Activated B cell treated with CpG ODN at 0.5 μM for 24 hours (primary cell): ENCODE measurements at places on chromosomes 12 and 14.
A peak's percentile ranks its signal among the peaks of the same experiment; 100 is the strongest.

GRCh38 chr12:115394496-115395220 lies 710.7 kb upstream of the TBX3 start:
- DNase-seq: no peak

- no peak for DNase-seq
Measured at GRCh38 chr12:104470521-104470920, 13.8 kb downstream of the CHST11 start.

DNA sequence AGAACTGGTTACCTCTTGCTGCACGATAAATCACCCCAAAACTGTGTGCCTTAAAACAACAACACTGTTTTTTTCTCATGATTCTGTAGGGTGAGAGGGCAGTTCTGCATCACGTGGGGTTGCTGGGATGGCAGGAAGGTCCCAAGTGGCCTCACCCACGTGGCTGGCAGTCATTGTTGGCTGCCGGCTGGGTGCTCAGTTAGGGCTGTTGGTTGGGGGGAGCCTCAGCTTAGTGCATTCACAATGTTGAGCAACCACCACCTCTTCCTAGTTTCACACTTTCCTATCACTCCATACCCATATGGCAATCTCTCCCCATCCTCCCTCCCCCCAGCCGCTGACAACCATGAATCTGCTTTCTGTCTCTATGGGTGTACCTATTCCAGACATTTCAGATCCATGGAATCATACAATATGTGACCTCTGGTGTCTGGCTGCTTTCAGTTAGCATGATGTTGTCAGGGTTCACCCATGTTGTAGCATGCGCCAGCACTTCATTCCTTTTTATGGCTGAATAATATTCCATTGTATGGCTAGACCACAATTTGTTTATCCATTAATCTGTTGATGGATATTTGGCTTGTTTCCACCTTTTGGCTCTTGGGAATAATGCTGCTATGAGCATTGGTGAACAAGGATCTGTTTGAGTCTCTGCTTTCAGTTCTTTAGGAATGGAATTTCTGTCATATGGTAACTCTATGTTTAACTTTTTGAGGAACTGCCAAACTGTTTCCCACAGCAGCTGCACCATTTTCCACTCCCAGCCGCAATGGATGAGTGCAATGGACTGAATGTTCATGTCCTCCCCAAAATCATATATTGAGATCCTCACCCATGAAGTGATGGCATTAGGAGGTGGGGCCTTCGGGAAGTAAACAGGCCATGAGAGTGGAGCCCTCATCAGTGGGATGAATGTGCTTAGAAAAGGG lies 11.2 kb upstream of the POP5 start:
- DNase-seq: no peak

GRCh38 chr12:109726511-109727038 lies 12.9 kb downstream of the FAM222A start:
- DNase-seq: no peak

DNA sequence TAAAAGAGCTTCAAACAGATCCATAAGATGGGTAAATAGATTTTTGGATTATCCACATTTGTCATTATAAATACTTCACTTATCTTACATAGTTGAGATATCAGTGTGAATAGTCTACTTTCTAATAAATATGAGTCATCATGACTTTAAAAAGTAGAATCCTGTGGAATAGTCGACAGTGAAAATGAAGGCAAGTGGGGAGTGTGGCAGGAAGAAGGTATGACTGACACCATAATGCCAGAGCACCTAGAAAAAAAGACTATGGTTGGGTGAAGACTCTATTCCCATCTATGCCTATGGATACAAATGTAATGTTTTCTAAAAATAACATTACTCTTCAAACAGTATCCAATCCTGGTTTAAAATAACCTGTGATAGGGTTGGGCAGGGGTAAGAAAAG lies 117.5 kb downstream of the MDGA2 start:
- no peak for DNase-seq

DNA sequence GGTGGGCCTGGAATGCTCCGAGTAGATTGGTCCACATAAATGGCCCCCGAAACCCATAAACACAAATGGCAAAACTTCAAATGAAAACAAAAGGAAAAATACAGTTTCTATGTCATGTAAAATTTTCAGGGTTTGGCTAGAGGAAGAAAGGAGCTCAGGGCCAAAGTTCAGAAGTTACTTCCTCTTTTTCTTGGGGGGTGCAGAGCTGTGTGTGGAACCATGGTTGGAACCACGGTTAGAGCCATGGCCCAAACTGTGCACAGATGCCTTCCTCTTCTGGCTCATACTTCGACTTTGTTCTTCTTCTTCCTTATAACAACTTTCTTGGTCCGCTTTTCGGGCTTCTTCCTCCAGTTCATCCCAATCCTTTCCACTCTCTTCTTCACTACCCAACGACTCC lies 51.7 kb downstream of the MGST1 start:
- DNase-seq: no peak

GRCh38 chr14:104266631-104267575 lies 128.5 kb downstream of the KIF26A start:
- DNase-seq: peak; percentile 0

GRCh38 chr14:38201137-38201828 lies 6.4 kb upstream of the SSTR1 start:
- no peak for DNase-seq

GRCh38 chr12:19771858-19772257 lies 332.6 kb downstream of the AEBP2 start:
- DNase-seq: no peak

DNA sequence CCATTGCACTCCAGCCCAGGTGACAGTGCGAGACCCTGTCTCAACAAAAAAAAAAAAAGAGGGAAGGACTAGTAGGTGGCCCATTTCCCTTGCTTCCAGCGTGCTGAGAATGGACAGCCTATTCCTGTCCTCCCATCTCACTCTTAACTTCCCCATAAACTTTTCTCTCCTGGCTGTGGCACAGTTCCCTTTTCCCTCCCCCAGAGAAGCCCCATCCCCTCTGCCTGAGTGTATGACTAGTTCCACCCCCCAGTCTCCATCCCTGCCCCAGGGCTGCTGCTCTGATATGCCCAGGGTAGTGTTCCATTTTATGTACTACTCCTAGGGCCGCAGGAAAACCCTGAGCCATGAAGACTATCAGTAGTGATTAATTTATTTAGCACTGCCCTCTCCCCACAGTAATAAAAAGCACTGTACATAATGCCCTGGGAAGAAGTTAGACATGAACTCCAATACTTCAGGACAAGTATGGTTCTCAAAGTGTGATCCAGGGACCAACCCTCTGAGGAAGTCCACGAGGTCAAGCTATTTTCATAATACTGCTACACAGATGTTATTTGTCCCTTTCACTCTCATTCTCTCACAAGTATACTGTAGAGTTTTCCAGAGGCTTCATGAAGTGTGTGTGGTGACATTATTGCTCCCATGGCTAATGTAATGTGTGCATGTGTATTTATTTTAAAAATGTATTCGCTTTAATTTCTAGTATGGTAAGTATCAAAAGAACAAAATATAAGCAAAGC lies 11.5 kb upstream of the CHD4 start:
- no peak for DNase-seq

GRCh38 chr14:55373784-55374705 lies 37.6 kb downstream of the ATG14 start:
- DNase-seq: no peak

GRCh38 chr12:131281016-131281415 lies 327.3 kb downstream of the ADGRD1 start:
- DNase-seq: no peak

- no peak for DNase-seq
Measured at GRCh38 chr12:1728824-1729223, 38.0 kb downstream of the ADIPOR2 start.

DNA sequence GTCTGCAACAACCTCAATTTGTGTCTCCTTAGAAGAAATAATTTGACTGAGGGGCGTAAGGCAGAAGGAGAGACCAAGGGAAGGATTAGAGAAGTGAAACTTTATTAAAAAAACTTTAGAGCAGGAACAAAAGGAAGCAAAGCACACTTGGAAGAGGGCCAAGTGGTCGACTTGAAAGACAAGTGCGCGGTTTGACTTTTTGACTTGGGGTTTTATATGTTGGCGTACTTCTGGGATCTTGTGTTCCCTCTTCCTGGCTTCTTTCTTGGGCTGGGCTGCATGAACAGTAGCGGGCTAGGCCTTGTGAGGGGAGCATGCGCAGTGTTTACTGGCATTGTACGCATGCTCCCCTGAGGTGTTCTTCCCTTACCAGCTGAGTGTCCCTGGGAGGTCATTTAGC lies 369.3 kb upstream of the DCN start:
- DNase-seq: no peak

- no peak for DNase-seq
Measured at GRCh38 chr12:89325495-89325894, 26.8 kb downstream of the DUSP6 start.

- DNase-seq: no peak
Measured at GRCh38 chr14:21902561-21903181, 229.1 kb upstream of the OR4E1 start.

DNA sequence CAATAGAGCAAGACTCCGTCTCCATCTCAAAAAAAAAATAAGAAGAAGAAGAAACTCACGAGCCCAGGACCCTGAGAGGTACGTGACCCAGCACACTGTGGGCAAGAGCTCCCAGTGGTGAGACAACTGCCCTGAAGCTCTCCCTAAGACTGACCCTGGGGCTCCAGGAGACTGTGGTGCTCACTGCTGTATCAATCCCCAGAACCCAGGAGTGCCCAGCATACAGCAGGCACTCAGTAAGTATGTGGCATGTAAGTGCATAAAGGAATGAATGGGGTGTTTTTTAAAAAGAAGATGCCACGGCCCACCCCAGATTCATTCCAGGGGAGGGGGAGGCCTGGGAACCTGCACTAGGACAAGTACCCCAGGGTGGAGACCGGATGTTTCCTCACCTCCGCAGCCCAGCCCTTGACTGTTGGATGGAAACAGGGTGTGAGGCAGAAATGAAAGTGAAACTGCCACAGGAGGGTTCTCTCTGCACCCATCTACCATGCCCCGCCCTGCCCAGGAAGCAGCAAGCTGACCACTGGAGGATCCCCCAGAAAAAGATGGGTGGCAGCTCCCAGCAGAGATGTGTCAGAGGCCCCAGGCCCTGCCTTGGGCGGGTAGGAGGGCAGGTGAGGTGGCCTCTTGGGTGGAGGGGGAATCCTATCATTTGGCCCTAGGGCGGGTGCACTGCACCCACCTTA lies 12.2 kb downstream of the ITPK1 start:
- peak; percentile 37 for DNase-seq

DNA sequence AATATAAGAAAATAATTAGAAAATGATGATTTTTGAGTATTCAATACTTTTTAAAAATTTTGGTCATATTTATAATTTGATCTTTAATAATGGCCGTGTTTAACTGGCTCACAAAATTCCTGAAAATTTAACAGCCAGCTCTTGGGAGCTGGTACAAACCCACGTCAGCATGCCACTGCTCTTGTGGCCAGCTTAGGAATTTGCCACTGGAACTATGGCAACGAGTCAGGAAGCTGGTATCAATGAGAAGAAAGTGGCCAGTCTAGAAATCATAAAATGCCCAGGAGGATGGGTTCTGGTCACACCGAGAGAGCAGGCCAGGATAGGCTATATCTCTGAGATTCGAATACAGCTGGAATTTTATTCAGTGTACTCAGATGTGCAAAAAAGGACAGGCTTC lies 72.2 kb upstream of the PLEKHG3 start:
- no peak for DNase-seq

GRCh38 chr12:67621112-67621511 lies 27.4 kb upstream of the DYRK2 start:
- no peak for DNase-seq

DNA sequence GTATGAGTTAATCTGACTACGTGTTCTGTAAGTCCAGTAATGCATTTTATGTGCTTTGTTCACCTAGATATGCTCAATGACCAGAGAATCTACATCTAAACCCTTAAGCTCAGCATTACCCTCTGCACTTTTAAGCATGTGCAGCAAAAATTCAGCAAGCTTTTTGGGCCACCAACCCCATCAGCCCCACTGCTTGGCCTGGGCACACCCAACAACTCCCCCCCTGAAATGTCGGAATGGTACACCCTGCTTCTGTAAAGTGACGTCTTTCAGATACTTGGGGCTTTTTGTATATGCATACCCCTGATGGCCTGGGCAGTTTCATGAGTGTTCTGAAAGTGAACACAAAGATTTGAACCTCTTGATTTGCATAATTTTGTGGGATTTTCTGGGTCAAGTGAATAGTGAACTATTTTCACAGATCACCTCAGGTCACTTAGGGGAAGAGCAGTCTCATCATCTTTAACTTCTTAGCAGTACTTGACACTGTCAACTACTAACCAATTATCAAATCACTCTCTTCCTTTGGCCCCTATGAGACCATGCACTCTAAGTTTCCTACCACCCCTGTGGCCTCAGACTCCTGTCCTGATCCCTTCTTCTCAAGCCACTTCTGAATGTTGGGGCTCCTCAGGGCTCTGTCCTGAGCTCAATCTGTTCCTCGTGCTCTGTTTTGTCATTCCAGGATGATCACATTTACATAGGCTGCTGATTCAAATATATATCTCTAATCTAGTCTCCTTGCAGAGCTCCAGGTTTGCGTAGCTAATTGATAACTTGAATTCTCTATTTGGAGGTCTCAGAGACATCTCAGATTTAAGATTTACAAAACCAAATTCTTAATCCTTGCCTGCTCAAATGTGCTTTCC lies 36.3 kb upstream of the PPM1A start:
- no peak for DNase-seq

GRCh38 chr14:104827177-104828055 lies 26.5 kb downstream of the ZBTB42 start:
- peak; percentile 54 for DNase-seq

GRCh38 chr12:64625243-64626077 lies 15.2 kb downstream of the RASSF3 start:
- DNase-seq: no peak

DNA sequence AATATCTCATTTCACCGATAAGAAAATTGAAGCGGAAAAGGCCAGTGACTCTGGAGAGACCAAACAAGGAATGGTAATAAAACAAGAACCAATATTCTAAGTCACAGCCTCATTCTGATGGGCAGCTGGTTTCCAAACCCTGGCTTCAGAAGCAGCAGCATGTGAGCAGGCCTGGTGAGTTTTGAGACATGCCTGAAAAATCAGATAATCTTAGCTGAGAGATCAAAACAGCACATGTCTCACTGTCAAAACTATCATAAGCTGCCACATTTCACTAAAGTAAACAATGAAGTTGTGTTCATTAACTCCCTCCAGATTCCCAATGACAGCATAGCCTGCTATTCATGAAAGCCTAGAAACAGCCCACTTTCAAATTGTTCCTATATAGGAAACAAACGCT lies 36.5 kb downstream of the CIT start:
- DNase-seq: no peak
